ENCODE measurements at places on chromosomes 11 and 22.

DNA sequence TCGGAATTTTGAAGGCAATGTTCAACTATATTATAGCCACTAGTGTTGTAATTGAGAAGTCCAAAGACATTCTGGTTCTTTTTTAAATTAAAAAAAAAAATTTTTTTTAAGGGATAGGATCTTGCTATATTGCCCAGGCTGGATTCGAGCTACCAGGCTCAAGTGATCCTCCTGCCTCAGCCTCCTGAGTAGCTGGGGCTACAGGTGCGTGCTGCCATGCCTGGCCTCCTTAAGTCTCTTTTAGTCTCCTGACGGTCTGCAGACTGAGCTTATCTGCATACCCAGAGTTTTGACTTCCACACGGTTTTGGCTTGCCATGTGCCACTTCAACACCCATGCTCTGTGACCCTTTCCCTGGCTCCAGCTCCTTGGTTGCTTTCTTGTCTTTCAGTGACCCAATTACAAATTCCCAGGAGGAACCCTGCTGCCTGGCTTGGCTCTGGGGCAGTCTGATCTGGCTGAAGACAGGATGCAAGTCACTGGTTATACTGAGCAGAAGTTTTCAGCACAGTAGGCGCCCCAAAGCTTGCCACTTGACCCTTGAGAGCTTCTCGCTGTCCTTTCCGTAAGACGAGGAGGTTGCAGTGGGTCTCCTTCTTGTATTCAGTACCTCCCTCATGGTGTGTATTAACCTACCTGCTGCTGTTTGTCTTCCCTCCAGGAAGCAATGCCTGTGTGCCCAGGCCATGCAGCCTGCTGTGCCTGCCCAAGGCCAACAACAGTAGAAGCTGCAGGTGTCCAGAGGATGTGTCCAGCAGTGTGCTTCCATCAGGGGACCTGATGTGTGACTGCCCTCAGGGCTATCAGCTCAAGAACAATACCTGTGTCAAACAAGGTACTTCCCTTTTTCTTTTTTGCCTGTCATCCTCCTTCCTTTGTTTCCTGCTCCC is 113.8 kb upstream of the SORL1-AS1 start:
- DNase-seq: no peak

DNA sequence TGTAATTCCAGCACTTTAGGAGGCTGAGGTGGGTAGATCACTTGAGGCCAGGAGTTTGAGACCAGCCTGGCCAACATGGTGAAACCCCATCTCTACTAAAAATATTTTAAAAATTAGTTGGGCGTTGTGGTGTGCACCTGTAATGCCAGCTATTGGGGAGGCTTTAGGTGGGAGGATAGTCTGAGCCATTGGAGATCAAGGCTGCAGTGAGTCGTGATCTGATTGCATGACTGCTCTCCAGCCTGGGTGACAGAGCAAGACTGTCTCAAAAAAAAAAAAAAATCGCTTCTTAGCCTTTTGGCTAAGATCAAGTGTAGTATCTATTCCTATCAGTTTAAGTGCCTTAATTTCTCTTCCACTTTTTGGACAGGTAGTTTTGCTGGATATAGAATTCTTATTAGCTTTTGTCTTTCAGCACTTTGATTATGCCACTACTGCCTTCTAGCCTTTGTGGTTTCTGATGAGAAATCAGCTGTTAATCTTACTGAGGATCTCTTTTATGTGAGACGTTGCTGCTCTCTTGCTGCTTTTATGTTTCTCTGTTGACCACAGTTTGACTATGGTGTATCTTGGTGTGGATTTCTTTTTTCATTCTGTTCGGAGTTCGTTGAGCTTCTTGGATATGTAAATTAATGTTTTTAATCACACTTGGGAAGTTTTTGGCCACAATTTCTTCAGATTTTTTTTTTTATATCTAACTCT is 24.7 kb downstream of the CHEK1 start:
- no peak for DNase-seq

- DNase-seq: no peak
Measured at GRCh38 chr22:29718949-29719898, 579 bp upstream of the CABP7 start.

- peak; percentile 97 for DNase-seq
Measured at GRCh38 chr11:9759519-9760192, 95.8 kb downstream of the SWAP70 start.

GRCh38 chr11:7473717-7474116 is 11.6 kb upstream of the OLFML1 start:
- DNase-seq: no peak

DNA sequence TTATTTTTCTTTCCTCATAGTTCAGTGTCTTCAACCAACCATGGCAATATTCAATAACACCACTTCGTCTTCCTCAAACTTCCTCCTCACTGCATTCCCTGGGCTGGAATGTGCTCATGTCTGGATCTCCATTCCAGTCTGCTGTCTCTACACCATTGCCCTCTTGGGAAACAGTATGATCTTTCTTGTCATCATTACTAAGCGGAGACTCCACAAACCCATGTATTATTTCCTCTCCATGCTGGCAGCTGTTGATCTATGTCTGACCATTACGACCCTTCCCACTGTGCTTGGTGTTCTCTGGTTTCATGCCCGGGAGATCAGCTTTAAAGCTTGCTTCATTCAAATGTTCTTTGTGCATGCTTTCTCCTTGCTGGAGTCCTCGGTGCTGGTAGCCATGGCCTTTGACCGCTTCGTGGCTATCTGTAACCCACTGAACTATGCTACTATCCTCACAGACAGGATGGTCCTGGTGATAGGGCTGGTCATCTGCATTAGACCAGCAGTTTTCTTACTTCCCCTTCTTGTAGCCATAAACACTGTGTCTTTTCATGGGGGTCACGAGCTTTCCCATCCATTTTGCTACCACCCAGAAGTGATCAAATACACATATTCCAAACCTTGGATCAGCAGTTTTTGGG is at the start of gene OR51T1:
Gene OR51T1 (plus strand): TSS at position 41 of the 641 bp plus-strand sequence. CDS start 0 bp downstream, at position 41.
- peak; percentile 22 for DNase-seq

DNA sequence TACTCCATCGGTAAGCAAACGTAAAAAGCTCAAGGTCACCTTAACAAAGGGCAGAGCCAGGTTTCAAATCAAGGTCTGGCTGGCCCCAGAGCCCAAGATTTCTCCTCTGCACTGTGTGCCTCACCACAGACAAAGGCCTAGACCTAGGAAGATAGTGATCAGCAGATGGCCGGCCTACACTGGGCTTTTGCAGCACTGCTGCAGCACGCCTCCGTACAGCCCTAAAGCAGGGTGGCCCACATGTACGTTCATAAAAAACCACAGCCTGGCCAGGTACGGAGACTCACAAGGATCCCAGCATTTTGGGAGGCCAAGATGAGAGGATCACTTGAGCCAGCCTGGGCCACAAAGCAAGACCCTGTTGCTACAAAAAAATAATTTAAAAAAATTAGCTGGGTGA is 106.3 kb upstream of the PITPNB start:
- no peak for DNase-seq

DNA sequence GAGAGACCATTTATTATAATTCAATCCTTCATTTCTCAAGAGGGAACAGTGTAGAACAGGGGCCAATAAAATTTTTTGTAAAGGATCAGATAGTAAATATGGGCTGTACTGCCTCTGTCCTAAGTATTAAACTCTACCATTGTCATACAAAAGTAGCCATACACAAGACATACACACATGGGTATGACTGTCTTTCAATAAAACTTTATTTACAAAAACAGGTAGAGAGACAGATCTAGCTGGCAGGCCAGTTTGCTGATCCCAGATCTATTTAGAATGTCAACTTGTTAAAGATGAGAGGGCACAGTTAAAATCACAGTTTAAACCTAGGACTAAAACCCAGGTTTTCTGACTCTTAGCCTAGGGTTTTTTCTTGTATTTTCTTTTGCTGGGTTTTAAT is 16.7 kb downstream of the TRAF6 start:
- DNase-seq: no peak

DNA sequence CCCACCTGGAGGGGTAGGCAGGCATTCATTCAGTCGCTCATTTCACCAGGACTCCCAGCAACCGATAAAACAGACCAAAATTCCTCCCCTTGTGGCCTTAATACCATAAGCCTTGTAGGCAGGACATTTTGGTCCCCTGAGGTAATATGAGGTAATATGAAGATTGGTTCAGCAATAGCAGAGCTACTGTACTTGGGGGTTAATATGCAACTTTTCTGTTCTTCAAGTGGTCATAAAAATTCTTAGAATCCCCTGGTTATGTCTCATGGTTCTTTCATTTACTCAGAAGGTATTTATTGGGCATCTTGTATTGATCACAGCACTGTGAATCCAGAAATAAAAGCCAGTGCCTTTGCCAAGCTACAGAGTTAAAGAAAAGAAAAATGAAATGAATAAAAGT is 29.8 kb downstream of the SHISA8 start:
- no peak for DNase-seq

GRCh38 chr22:45788522-45788921 is 116.9 kb downstream of the ATXN10 start:
- no peak for DNase-seq

- no peak for DNase-seq
Measured at GRCh38 chr11:5922749-5923426, 19.2 kb upstream of the OR56A3 start.

Measured in AG08395 (cell line).